ENCODE measurements at places on chromosomes 1 and 21.

DNA sequence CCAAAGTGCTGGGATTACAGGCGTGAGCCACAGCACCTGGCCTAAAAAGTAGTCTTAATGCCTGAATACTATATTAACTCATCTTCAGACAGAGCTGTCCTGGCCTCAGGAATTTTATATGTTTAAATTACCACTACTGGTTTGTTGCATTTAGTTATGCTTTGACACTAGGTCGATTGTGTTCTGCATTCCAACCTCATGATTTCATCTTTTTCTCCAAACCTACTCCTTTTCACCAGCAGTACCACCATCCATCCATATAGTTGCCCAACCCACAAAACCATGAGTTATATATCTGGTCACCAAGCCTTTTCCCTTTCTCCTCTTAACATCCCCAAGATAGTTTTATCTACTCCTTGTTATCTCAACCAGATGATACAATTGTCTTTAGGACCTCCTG, 22.6 kb downstream of the FMO5 start:
- DNase-seq = no peak

DNA sequence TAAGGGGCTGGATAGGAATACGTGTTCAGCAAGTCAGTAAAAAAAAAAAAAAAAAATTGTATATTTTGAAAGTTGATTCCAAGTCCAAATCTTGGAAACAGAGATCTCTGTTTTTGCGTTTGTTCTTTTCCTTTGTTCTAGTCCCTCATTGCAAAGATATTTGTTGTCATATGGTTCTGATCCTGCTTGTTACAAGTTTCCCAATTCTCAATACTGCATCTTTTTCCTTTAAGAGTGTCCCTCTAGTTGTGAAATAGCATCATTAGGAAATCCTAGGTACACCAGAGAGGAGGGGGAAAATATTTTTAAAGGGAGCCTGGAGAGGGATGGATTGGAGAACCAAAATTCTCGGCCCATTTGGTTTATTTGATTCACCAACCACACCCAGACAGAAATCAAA, 152.2 kb upstream of the C1orf105 start:
- no peak for DNase-seq

DNA sequence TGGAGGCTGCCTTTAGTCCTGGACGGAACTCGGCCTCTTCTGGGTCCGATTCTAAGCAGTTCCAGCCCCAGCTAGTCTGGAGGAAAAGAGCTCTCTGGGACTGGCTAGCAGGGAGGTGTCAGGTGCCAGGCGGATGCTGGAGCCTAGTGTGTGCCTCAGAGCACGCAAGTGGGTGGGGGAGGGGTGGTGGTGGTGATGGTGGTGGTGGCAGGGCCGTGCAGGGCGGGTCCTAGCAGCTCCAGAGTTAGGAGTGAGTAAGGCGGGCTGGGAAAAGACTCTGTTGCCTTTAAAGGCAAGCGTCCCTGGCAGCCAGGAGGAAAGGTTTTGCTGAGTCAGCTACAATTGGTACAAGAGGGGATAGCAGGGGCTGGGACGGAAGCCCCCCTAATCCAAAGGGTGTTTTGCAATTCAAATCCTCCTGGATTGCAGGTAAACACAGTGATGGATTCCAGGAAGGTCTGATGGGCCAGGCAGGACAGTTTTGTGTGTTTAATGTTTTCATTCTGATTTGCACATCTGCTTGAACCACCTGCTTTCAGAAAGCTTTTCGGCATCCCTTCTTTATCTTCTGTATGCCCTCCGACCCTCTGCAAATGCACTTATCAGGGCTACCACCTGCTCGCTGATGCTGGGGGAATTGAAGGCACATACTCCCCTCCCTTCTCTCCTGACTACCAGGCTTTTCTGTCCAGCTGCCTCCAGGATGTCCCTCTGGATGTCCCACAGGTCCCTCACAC, 4.1 kb upstream of the SLC2A1 start:
- DNase-seq = no peak

DNA sequence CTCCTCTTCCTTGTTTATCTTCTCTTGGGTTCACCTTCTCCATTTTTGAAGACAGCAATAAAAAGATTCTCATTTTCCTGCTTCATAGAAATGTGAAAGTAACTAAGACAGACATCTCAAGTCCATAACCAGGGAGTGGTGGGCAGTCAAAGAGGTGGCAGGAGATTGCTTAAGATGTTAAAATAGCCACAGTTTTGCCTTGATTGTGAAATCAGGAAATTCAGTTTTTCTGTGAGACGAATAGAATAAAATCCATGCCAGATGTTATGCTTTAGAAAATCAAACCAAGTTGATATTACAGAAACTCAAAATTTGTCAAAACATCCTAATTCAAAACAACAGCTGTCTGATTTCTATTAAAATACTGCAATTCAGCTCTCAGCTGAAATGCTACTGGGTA, 57.2 kb downstream of the TNN start:
- DNase-seq = no peak

DNA sequence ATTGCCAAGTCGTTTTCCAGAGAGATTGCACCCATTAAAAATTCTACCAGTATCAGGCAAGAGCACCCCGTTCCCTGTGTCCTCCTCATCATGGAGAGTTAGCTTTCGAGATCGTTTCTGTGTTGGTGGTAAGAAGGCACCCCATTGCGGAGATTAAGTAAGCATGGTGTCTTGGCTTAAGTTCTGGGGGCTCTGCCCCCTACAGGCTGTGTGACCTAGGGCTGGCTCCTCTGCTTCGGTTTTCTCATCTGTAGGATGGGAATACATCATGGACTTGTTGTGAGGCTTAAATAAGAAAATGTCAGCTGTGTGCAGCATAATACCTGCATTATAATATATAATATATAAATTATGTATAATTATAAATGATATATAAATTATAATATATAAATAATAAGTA, 36.8 kb upstream of the TENT5C start:
- no peak for DNase-seq

GRCh38 chr1:101683561-101683960, 313.2 kb downstream of the OLFM3 start:
- DNase-seq = no peak

GRCh38 chr21:36004441-36004840, 55.9 kb downstream of the SETD4 start:
- no peak for DNase-seq

GRCh38 chr1:165424454-165425216, 20.3 kb downstream of the RXRG start:
- DNase-seq = no peak

GRCh38 chr1:66013371-66013770, 220.7 kb downstream of the PDE4B start:
- DNase-seq = no peak

DNA sequence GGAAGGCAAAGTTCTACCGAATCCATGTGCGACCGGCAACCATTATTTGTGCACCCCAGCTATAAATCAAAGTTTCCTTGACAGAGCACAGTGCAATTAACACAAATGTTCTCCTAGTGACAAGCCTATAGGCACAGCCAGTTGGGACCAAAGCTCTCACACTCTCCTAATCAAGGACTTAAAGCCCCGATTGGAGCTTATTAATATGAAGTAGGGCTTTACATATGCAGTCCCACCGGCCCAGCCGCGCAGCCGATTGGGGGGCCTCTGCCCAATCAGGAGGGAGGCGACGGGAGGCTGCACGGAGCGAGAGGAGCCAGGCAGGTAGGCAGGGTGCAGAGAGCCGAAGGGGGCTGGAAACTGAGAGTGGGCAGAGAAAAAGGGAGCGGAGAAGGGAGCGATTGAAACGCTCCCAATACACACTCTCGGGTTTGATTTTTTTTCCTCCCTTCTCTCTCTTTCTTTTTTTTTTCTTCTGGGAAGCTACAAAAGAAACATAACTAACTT, at the start of gene ESRRG:
TSS of gene ESRRG (minus strand) at position 156 of the 507 bp plus-strand sequence. CDS start at position 26, 130 bp downstream.
- no peak for DNase-seq

GRCh38 chr1:230427981-230428380, 1.8 kb upstream of the PGBD5 start:
- no peak for DNase-seq

DNA sequence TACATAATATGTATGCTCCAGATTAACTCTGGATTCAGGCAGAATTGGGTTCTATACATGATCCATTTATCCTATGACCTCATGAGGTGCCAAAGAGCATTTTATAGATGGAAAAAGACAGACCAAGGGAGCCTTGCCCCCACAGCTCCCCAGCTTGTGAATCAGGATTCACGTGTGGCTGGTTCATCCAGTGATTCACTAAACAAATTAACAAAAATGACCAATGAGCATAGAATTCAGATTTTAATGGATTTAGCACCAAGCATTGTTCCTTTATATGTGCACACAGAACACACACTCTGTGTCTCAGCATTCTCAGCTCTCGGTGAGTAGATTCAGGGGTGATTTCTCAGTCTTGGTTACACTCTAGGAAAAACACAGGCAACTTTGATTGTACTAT, 51.7 kb upstream of the BARHL2 start:
- no peak for DNase-seq

- DNase-seq = no peak
Observed at GRCh38 chr1:80656641-80657040, 1144.1 kb upstream of the ADGRL2 start.

DNA sequence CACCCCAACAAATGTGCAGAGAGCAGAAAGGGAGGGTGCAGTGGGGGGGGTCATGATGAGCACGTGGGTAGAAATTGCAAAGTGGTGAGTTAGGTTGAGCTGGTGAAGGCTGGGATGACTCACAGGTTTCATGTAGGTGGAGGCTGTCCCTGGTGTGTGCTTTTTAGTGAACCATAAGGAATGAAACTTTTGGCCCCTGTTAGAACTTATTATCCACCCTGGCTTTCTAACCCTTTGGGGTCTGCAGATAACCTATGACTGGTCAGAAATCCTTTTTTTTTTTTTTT, 46.9 kb downstream of the DOP1B start:
- DNase-seq = no peak

DNA sequence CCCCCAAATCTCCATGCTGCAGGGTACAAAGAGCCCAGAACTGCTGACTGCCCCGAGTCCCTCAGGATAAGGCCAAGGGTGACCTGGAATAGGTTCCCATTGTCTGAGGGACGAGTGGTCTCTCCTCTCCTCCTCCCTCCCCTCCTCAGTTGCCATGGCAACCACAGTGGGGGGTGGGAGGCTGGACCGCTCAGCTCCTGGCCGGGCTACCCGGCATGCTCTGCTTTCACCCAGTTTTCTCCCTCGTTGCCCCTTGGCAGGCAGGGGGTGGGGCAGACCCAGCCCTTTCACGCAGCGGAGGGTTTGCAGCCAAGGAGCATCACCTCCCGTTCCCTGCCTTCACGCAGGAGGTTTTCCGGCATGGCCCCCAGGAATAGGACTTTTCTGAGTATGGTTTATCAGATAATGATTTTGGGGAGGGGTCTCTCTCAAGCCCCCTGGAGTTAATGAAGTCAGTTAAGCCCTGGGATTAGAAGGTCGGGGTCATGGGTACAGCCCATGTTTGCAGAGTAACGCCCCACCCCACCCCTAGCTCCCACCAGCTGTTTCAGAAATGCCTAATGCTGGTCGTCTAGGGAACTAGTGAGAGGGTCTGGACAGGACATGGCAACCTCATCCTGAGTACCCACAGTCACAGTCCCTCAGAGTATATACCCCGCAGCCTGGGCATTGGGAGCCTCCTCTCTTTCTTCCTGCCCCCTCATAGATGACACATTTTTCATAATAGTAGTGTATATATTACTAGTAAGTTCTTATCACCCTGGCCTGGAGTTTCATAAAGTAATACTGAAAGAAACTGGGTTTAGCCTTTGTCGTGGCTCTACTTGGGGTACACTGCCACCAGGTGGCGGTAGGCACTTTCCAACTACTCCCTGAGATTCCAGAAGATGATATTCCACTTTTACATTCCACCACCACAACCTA, 20.7 kb downstream of the C1QB start:
- no peak for DNase-seq

GRCh38 chr1:150582371-150582770, 3.0 kb upstream of the MCL1 start:
- no peak for DNase-seq

- DNase-seq = peak; percentile 14
Observed at GRCh38 chr1:7827126-7827955, 25.5 kb downstream of the UTS2 start.

DNA sequence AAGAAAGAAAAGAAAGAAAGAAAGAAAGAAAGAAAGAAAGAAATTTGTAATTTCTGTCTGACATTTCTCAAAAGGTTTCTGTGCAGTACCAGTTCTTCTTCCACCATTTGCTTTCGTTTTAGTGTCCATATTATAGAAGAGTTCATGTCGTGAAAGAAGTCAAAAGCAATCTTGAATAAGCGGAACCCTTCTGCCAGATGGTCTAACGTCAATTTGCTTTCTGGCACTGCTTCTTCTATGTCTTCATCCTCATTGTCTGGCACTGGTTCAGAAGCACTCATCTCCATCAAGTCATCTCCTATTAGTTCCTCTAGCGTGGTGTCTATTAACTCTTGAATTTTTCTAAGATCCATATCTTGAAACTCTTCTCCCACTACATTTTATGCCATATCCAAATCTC, 170.0 kb upstream of the KCTD3 start:
- no peak for DNase-seq

- DNase-seq = no peak
Observed at GRCh38 chr1:59177756-59178155, 119.1 kb upstream of the FGGY start.

GRCh38 chr21:43278359-43278758, 109.6 kb downstream of the CRYAA start:
- no peak for DNase-seq

DNA sequence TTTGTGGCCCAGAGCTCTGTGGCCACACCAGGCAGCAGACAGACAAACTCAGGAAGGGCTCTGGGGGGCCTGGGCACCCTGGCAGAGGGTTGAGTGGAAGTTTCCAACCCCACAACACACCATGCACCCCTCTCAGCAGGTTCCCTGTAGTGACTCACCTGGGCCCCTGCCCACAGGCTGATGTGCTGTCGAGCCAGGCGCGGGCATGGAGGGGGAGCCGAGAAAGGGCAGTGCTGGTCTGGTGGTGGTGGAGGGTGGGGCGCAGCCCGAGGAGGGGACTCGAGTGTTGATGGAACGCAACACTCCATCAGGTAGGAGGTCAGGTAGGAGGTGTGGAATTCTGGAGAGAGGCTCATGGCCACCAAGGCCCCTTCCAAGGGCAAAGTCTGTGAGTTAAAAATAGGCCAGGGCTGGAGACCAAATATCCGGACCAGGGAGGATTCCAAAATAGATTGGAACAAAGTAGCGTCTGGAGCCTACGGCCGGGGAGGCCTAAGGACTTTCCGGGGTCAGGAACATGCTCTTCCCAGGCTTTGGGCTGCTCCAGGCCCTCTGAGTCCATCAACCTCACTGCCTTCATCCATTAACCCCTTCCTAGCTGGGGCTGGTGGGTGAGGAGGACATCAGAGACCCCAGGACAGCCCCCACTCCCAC, 191.5 kb upstream of the AJAP1 start:
- DNase-seq = no peak

DNA sequence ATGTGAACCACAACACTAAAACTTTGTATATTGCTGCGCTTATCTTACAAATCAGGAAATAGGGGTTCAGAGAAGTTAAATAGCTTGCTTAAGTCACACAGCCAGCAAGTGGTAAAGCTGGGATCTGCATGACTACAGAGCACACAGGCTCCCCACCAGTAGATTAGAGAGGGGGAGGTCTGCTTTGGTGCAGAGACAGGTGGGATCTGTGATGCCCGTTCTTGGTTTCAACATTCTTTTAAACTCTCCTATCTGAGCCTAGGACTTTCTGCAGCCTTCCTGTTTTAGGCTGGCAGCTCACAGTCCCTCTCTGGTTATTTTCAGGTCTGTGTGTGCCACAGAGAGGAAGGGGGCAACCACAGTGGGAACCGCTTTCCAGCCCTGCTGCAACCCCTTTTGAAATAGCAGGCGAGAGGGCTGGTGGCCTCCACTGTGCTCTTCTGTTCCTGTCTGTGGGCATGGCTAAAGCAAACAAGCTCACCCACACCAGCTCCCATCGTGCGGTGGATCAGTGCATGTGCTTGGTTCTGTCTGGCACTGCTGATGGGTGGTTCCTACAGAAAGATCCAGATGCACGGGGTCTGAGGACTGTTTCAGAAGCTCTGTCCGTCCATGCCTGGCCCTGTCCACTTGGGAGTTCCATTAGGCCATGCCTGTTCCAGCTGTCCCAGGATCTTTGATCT, 1.7 kb upstream of the IL6R start:
- DNase-seq = no peak

All from activated T-helper 1 cell treated with Interleukin-2 at 50 U/mL for 16 hours (primary cell).